ENCODE measurements at places on chromosomes 7 and 10. TPM values are rescaled to one million over a fixed set of nuclear protein-coding genes. Genes with fewer than 3 reads are reported as not detected.

DNA sequence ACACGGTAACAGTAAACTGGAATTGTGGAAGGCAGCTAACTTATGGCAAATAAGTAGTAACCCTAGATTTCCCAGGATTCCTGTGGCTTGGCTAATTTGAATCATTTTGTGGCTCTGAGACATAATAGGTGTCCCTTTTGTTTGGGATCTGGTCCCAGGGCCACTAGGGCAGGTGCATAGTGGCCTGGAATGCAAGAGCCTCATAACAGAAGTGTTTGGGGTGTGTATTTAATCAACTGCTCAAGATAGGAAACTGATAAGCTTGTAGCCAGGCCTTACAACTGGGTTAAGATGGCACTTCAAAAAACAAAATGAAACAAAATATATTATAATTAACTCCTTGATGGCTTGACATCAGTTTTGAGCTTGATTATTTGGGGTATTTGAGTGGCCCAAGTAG lies 541.8 kb downstream of the ETV1 start:
- no peak for DNase-seq

DNA sequence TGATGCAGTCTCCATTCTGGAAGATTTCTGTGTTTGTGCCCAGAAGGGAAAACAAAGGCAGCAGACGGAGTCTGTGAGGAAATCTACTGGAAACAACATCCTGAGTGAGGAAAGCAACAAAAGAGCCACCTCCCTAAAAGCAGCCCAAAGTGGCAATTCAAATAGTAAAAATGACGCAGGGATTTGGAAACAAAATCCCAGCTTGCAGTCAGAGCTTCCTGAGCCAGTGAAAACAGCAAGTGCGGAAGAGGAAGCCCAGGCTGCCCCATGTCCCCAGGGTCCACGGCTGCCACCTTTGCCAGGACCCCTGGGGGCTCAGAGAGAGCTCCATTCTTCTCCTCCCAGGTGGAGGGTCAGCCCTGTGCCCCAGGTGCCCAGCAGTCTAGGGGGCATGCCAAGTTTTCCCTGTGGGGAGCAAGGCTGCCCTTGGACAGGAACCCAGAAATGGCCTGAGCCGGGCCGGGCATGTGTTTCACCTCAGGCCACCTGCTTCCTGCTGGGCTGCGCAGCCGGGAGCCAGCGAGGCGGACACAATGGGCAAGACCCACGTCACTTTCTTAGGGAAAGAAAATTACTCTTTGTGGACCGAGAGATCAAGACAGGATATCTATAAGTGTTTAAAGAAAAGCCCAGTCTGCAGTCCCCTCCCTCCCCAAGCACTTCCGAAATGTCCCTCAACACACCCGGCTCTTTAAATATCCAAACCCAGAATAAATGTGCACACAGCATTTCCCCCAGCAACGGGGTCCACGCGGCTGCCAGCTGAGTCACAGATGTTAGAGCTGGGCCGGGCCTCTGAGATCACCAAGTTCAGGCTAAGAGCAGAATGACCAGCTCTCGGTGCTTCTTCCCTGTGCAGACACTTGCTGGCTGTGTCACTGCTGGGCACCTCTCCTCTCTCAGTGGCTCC lies 231.1 kb downstream of the ARHGAP12 start:
- no peak for DNase-seq

DNA sequence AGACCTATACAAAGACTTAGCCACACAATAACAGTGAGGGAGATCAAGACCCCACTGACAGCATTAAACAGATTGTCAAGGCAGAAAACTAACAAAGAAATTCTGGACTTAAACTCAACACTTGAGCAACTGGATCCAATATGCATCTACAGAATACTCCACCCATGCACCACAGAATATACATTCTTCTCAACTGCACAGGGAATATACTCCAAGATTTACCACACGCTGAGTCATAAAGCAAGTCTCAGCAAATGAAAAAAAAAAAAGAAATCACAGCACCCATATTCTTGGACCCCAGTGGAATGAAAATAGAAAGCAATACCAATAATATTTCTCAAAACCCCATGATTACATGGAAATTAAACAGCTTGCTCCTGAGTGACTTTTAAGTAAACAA lies 680.2 kb downstream of the PCDH15 start:
- no peak for DNase-seq

DNA sequence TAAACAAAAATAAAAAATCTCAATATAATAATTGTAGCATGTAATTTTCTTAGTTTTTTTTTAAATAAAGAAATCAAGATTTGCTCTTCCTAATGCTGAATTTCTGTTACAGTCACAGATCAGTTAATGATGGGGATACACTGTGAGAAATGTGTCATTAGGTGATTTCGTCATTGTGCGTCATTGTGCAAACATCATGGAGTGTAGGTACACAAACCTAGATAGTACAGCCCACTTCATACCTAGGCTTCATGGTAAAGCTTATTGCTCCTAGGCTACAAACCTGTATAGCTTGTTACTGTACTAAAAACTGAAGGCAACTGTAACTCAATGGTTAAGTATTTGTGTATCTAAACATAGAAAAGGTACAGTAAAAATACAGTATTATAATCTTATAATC lies 74.4 kb upstream of the LSM8 start:
- peak; percentile 69 for DNase-seq

- DNase-seq, result no peak
These were observed 25.1 kb upstream of the LIMK1 start for GRCh38 chr7:74058486-74058885.

GRCh38 chr7:143299840-143300239 lies 11.7 kb downstream of the CASP2 start:
- no peak for DNase-seq

DNA sequence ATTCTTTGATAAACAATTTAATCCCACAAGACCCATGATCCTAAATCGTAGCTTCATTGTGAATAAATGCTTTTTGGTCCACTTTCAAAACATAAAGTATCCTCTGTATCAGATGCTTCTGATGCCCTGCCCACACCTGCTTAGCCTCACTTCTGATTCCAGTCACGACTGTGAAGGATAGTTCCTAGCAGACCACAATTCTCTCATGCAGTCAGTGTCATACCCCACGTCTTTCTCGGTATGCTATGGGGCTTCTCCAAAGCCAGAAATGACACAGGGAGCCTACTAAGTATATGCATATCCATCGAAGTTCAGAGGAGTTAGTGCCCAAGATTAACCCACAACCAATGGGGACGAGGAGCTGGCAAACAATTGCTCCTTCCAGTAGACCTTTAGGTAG lies 27.6 kb upstream of the CTNNA3 start:
- no peak for DNase-seq

- peak; percentile 73 for DNase-seq
These were observed 59.0 kb upstream of the CHST15 start for GRCh38 chr10:124152139-124153022.

DNA sequence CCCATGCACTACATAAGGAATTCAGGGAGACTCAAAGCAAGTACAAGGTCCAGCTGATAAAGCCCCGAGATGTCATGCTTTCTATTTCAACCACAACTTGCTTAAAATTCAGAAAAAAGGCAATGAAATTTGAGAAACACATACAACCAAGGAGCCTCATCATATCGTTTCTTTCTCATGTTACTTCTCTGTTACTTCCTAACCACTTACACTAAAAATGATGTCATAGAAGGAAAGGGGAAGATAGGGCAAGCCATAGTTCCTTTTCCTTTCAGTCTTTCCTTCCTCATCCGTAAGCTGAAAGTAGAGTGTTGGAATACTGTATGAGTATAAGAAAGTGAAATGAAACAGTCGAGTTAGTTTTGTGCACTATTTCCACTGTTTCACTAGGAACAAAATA lies 27.9 kb upstream of the CDK14 start:
- DNase-seq, result no peak

Gene PMS2
- 40.2 TPM for total RNA-seq

Gene UMAD1
- 19.9 TPM for total RNA-seq

Gene COL26A1
- total RNA-seq, result 25.8 TPM

Gene PVRIG
- total RNA-seq, result not detected

Gene HTRA1
- total RNA-seq, result 32.8 TPM
